A549 (cell line): ENCODE measurements at places on chromosomes 6 and 20.
A peak's percentile ranks its signal among the peaks of the same experiment; 100 is the strongest.

DNA sequence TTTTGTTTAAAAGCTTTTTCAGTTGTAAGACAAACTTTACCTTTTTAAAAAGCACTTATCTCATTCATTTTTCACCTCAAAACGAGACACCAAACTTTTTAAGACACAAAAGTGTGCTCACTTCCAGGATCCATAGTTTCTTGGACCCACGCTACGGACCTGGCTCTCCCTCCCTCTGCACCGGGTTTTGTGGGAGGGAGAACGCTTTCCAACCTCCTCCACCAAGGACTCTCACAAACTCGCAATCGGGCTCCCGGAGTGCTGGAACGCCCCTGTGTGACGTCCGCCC is 436 bp downstream of the CAGE1 start:
- DNase-seq: no peak

GRCh38 chr6:125002406-125002741 is 40.1 kb downstream of the RNF217 start:
- no peak for DNase-seq

DNA sequence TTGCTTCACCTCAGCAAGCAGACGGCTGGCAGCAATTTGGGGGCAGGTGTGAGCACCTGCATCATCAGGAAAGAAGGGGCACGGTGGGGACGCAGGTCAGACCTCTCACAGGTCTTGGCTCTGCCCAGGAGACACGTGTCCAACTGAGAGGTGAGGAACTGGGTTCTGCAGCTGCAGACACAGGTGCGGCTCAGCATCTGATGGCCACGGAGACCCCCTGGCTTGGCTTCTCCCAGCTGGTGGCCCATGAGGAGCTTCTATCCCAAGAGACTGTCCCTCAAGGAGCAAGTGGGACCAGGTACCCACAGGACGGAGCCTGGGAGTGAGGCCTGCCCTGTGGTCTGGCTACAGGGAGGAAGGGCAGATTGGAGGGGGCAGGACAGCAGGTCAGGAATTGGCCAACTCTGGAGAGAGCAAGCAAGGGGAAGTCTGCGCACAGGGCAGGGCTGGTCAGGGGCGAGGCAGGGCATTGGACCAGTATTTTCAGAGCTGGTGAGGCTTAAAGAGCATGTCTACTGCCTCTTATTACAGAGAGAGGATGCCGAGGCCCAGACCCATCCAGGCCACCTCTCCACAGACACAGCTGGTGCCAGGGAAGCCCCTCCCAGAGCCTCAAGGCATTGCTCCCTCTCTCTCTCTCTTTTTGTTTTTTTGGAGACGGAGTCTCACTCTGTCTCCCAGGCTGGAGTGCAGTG is 4.2 kb downstream of the STMN3 start:
- no peak for DNase-seq

DNA sequence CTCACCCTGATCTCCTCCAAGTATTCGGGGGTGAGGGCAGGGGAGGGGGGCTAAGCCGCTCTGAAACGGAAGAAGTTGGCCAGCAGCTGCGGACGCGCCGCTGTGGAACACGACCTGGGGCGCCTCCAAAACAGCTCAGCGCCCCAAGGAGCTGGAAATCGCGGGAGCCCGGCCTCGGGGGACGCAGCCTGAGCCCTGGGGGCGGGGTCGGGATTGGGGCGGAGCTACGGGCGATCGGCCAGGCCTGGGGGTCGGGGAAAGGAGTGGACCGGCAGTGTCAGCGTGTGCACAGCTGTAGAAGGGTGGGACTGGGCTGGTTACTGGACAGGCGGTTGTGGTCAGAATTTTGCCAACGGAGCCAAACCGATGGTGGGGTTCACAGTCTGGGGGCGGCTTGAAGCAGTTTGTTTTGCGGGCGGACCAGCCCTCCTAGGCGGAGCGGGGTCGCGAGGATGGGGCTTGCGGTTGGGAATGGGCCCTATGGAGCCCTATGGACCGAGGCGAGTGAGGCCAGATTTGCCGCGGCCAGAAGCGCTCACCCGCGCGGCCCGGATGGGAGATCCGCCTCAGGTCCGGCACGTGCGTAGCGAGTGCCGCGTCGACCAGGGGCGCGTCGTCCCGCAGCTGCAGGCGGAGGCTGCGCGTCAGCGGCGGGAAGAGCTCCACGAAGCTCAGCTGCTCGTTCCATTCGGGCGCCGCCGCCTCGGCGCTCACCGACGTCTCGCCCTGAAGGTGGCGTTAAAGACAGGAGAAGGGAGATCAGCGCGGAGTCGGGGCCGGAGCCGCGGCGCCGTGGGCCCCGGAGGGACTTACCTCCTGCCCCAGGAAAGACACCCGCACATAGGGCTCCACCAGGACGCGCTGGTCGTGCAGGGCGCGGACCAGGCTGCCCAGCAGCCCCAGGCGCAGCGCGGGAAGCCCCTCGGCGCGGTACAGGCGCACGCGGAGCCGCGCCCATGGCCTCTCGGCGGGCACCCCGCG is 14.3 kb upstream of the SPAG4 start:
- peak; percentile 76 for DNase-seq

DNA sequence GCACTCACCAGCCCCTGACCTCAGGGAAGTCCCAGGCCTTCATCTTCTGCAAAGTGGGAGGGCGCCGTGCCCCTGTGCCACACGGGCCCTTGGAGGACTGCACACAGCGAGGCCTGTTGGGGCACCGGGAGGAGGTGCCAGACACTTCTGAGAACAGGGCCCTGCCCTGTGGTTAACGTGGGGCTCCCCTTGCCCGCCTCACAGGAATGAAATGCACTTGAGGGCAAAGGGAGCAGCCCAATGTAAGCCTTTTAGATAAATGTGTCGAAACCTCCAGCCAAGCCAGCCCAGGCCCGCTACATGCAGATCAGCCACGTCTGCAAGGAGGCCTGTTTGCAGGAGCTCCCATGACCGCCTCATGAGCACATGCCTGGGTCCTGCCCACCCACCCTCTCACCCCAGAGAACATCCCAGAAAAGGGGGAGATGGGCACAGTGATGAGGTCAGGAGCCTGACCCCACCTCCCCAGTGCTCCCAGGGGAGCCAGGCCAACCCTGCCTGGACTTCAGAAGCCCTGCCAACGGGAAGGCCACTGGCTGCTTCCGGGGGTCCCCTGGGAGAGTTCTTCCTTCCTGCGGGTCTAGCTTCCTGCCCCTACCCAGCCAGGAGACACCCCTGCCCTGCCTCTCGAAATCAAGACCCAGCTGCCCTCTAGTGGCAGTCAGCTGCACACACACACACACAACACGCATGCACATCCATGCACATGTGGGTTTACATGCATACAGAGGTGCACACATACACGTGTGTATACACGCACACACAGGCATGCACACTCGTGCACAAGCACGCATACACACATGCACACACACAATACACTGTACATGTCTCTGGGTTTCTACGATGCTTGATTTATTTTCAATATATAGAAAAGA is 178.7 kb downstream of the TAF4 start:
- DNase-seq: peak; percentile 57

DNA sequence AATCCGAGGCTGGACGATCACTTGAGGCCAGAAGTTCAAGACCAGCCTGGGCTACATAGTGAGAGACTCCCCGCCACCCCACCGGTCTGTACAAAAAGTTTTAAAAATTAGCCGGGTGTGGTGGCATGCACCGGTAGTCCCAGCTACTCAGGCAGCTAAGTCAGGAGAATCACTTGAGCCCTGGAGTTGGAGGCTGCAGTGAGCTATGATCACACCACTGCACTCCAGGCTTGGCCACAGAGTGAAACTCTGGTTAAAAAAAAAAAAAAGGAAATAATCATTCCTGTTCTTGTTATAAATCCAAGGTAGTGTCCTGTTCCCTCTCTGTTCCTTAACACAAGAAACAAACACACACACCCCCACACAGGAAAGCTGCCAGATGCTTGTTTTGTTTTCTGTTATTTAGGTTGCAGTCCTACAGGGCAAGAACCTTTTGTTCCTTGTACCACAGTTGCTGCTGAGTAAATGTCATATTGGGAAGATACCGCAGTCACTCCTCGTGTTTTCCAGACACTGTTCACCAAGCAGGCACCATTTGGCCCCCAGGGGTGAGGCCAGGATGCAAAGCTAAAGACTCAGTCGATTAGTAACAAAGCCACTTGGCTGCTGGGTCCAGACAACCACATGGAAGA is 28.9 kb downstream of the ASIP start:
- no peak for DNase-seq

GRCh38 chr20:7432612-7433011 is 507.6 kb downstream of the HAO1 start:
- no peak for DNase-seq

GRCh38 chr20:45450097-45450818 is 19.3 kb upstream of the WFDC2 start:
- DNase-seq: peak; percentile 28

- DNase-seq: no peak
Measured at GRCh38 chr6:149362289-149362688, 37.8 kb upstream of the SUMO4 start.

DNA sequence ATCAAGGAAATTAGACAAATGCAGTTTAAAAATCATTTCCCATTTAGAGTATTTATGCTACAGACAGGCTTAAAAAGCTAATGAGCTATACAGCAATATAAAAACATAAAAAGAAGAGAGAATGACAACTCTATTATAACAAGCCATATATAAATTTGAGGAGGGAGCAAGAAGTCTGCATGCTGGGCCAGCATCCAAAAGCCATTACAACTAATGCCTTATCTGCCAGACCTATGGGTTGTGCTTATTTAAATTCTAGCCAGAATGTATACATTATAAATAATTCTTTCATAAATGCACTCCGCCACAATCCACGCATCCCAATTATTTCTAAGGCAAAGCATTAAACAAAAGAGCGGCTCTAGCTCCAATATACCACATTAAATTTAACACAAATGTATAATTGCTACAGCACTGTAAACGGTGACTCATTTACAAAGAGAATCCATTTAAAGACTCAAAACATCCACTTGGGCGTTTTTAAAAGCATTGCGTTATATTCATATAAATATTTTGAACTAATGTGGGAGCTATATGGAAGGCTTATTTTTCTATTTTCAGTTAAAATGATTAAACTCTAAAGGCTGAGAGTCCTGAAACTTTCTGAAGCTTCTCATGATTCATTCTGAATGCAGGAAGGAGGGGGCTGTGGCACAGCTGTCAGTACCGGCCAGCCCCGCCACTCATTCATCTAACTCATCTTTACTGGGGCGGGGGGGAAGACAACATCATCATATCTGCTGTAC is 37.7 kb upstream of the RAB22A start:
- no peak for DNase-seq

DNA sequence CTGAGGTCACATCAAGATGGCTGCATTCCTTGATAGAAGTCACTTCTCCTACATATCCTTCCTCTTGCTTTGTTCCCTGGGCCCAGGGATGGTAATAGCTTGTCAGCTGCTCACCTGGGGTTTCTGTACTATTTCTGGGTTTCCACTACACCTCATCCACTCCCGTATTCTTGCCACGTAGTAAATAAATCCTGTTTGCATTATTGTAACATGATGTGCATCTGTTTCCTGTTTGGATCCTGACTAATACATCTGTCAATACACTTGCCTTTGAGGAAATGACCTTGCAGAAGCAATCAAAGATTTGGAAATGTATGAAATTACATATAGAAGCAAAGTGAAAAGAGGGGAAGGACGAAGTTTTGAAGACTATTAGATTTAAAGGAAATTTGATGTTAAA is 619.0 kb downstream of the PHF3 start:
- DNase-seq: no peak

- DNase-seq: peak; percentile 19
Measured at GRCh38 chr6:70107852-70108629, 194.8 kb downstream of the COL9A1 start.

- no peak for DNase-seq
Measured at GRCh38 chr6:105951322-105951721, 134.8 kb upstream of the PRDM1 start.

DNA sequence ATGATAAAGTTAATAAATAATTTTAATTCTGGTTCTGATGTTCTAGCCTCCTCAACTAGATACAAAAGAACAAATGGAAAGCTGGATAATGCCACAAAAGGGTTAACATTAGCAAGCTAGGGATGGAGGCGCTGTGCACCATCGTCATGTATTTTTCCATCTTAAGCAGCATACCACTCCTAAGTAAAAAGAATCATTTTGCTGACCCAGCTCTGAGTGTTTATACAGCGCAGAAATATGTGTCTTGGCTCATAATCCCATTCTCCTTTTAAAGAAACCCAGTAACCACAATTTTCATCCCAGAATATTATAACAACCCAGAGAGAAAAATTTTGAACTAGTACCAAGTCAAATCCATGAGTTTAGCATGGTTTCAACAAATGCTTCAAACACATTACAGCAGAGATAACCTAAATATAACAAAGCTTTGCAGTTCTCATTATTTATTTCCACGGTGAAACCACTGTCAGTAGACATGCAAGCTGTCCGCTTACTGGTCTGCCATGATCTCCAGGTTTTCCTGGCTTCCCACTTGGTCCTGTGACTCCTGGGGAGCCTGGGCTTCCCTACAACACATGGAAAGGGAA is 111.1 kb downstream of the COL12A1 start:
- peak; percentile 9 for DNase-seq

GRCh38 chr6:121319603-121320002 is 14.7 kb downstream of the TBC1D32 start:
- DNase-seq: no peak

- no peak for DNase-seq
Measured at GRCh38 chr6:7147051-7147671, 39.4 kb downstream of the RREB1 start.

DNA sequence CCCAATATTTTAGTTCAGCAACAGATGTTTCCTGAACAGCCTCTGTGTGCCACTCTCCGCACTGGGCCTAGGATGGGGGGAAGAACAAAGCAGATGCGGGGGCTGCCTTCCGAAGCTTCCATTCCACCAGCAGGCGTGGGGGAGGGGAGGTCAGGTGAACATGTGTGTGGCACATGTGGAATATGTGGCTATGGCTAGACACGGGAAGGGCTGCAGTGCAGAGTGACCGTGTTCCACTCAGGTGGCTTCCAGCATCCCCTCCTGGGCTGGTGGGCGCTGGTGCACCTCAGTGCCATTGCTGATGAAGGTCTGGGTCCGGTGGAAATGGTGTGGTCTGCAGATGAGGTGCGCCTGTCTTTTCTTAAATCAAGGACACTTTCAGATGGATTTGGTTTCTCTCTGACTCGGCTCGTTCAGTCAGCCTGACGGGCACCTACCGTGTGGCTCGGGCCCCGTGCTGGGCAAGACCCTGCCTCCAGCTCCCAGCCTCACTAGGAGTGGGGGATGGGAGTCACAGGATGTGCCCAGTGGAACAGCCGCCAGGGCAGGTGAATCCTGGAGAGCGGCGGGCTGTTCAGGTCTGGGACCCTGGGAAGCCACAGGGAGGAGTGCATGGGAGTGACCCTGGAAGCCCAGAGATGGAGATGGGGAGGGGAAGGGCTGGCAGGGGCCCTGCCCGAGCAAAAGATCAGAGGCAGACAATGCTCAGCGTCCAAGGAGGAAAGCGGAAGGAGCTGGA is 111.0 kb downstream of the SYCP2 start:
- no peak for DNase-seq
